ENCODE measurements at places on chromosomes 2 and 18. TPM values are rescaled to one million over a fixed set of nuclear protein-coding genes. Genes with fewer than 3 reads are reported as not detected.

GRCh38 chr2:73232403-73233153 is 461 bp downstream of the PRADC1 start:
- peak; percentile 83 for DNase-seq

DNA sequence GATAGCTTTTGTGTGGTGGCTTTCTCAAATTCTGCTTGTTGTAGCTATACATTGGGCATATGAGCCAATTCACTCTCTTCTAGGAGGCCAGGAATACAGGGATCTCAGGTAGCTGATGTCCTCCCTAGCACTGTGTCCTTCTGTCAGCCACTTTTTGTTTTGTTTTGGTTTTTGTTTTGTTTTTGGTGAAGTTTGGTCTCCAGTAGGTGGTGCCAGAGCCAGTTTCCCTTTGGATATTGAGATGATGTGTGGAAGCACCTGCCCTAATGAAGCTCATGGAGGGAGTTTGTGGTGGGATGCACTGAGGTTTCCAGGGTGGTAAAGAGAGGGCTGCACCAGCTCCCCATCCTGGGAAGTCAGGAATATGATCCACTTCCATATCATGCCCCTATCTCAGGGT is 100.5 kb upstream of the VWC2L start:
- no peak for DNase-seq

GRCh38 chr2:128778843-128779242 is 460.2 kb upstream of the HS6ST1 start:
- no peak for DNase-seq

DNA sequence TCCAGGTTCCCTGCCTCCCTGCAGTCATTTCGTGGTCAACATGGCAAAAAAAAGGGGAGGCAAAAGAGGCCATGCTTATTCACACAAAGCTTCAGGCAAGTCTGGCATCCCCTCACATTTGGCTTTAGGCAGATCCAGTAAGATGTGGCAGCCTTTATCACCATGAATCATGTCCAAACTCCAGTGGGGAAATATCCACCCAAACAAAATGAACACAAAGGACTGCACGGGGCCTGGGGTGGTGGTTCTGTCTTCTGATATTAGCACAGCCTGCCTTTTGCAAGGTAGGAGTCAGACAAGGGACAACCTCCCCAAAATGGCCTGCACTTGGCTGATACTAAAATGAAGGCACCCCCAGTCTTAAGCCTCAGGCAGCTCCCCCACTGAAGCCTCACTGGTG is 129.9 kb downstream of the ZBTB7C start:
- no peak for DNase-seq

SLC19A3 gene
- not detected for total RNA-seq

TGFBRAP1 gene
- 23.0 TPM for total RNA-seq

REL gene
- 34.6 TPM for total RNA-seq

ATG9A gene
- 25.9 TPM for total RNA-seq
